Fibroblast of skin of back (primary cell): ENCODE measurements at places on chromosomes 16 and 17.

GRCh38 chr17:4584101-4584916, at the start of gene SMTNL2:
Gene SMTNL2 (plus strand): TSS chr17:4584529. CDS start chr17:4584606, 77 bp downstream.
- DNase-seq: no peak

- no peak for DNase-seq
Measured at GRCh38 chr16:9235867-9236266, 144.4 kb downstream of the HAPSTR1 start.

DNA sequence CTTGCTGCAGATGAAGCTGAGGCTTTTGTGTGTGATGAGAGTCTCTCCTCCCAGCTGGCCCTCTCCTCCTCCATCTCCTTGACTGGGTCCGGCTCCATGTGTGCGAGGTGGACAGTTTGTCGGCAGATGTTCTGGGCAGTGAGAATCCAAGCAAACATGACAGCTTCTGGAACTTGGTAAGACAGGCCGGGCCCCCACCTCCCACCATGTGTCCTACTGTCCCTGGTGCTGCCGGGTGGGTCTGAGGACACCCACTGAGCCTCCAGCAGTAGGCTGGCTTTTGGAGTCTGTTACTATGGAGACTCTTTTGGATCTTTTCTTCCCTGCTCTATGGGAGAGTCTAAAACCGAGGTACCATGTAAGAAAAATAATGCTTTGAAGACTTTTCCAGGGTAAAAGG, 12.7 kb downstream of the NUP85 start:
- DNase-seq: no peak

DNA sequence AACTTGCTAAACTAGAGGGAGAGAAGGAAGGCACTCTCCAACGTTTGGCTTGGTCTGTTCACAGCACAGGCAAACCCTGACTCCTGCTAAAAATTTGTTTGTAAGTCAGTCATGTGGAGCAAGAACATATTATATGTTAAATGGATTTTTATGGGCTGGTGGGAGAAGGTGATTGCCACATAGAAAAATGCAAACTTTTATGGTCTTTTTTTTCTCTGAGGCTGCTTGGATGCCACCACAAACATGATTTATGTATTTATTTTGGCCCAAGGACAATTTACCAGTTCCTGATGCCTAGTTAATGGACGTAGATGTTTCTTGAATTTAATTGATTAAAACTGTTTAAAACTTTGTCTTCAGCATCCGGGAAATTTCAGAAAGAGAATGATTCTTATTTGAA, 274.2 kb upstream of the MYOCD start:
- DNase-seq: peak; percentile 44

DNA sequence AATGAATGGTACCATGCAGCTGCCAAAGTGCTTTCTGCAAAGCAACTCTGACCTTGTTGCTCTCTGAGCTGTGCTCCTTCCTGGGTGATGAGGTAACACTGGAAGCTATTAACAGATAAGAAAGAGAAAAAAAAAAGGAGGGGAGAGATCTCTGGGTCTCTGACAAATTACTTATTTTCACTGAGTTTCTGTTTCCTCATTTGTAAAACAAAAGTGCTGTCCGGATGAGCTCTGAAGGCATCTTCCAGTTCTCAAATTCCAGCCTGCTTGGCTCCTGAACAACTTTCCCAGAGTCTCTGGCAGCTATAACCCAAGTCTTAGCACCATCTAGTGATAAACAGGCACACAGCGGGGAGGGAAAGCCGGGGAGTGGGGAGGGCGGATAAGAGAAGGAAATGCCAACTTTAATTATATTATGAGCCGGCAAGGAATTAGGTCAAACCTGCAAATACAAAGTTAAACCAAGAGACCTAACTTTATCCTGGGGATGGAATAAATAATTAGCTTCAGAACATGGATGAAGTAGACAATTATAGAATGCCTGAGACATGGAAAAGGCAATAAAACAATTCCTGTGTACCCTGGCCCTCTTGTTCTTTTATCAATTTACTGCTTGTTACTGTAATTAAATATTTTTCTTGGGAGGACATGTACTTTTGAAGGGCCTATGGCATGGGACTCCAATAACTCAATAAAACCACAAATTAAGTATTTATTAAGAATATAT, 61.3 kb upstream of the KIFC3 start:
- peak; percentile 78 for DNase-seq

GRCh38 chr17:57357392-57357784, 101.1 kb downstream of the MSI2 start:
- no peak for DNase-seq

DNA sequence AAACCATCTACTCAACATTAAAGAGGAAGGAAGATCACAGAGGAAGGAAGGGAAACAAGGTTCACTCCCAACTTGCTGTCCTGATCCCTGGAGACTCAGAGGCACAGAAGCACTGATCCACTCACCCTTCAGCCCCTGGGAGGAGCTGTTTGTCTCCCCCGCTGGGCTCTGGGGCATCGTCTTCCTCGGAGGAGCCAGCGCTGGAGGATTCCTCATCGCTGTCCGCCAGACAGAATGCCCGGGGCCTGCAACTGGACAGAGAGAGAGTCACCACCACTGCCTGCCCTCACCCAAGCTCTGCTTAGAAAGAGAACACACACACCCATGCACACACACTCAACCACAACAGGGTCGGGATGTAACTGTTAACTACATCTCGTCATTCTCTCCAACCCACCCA, 24.8 kb upstream of the ERN1 start:
- no peak for DNase-seq

GRCh38 chr17:27206447-27206846, 87.5 kb upstream of the WSB1 start:
- no peak for DNase-seq

DNA sequence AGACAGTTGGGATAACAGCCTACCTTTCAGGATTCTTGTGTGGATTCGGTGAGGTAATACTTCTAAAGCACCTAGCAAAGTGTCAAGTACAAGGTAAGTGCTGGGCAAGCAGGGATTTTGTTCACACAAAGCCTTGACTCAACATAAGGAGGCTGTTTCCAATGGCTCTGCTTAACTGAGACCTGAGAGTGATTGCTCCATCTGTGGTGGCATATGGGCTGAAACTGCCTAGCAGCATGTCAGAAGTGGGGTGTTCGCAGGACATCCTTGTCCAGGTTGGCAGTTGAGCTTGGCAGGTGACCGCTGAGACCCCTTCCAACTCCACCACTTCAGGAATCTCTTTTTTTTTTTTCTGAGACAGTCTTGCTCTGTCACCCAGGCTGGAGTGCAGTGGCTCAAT, 19.8 kb downstream of the IL4R start:
- no peak for DNase-seq

DNA sequence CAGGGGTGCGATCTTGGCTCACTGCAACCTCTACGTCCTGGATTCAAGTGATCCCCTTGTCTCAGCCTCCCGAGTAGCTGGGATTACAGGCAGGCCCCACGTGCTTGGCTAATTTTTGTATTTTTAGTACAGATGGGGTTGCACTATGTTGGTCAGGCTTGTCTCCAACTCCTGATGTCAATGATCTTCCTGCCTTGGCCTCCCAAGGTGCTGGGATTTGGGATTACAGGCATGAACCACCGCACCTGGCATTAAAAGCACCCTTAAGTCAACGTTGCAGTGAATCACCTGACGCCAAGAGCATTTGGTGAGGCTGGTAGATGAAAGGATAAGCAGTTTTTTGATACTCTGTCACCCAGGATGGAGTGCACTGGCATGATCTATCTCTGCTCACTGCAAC, 59.0 kb downstream of the NDE1 start:
- no peak for DNase-seq

GRCh38 chr17:34852614-34853013, 108.6 kb downstream of the CCT6B start:
- DNase-seq: no peak

DNA sequence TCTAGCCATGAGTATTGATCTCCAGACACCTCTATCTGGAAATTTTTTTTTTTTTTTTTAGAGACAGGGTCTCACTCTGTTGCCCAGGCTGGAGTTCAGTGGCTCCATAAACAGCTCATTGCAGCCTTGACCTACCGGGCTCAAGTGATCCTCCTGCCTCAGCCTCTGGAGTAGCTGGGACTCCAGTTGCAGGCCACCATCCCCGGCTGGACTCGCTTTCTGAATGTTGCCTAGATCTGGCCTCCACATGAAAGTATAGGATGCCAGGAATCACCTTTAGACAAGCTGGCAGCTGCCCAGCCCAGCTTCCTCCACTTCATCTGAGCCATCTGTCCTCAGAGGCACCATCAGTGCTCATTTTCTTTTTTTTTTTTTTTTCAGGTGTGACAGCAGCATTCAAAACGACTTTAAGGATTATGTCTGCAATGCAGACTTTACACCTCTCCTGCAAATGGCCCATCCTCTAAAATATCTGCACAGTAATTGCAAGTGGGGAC, 6.4 kb upstream of the PRR14 start:
- DNase-seq: no peak
